ENCODE measurements at places on chromosomes 6 and 20.

- DNase-seq, result no peak
These were observed 21.8 kb upstream of the AMD1 start for GRCh38 chr6:110852773-110853172.

DNA sequence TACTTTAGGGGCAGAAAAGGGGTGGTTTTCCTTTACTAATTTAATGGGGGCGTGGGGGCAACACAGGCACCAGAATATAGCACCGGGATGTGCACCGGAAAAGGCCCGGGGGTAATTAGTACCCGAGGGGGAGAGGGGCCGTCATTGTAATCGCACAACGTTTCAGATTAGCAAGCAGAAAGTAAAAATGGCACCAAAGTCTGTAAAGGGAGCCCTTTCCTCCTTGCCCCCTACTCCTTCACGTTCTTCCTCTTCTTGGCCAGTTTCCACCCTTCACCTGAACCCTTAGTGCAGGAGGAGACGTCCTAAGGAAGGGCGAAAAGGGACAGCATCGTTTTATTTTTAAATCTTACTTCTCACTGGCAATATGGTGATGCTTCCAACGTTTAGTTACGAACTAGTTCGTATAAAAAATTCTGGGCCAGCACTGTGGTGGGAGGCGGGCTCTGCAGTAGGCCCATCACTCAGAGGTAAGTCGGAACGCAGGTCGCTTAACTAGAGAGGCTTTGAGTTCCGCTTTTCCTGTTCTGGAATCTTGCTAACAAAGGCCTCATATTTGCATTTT lies 742 bp upstream of the CEP85L start:
- no peak for DNase-seq

- DNase-seq, result no peak
These were observed 105.1 kb upstream of the HCRTR2 start for GRCh38 chr6:55069132-55069781.

DNA sequence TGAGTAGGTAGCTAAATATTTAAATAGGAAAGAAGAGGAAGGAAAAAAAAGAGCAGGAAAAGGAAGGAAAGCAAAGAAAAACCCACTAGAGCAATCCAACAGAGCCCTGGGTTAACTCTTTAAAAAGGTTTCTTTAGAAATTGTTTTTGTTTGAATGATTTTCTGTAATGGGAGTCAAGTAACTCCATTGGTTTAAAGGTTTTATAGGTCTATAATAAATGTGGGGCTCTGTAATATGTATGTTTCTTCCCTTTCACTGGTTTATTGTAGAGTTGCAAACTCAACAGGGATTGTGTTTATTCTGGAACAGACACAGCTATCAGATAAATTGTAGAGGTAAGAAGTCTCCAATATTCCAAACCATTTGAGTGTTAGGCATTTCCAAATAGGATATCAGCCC lies 10.9 kb downstream of the PLEKHG1 start:
- no peak for DNase-seq

DNA sequence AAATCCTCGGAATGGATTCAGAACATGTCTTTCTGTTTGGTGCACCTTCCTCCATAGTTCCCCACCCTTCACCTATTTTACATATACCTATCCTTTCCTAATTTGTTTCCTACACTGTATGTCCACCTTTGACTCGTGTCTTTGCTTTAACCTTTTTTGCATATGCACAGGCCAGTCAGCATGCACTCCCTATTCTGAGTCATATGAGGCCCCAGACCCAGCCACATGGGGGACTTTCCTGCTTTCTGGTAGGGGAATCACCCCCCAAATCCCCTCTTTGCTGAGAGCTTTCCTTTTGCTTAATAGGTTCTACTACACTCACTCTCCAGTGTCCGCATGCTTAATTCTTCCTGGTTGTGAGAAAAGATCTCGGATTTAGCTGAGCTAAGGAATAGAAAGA lies 393.8 kb upstream of the IMPG1 start:
- no peak for DNase-seq

DNA sequence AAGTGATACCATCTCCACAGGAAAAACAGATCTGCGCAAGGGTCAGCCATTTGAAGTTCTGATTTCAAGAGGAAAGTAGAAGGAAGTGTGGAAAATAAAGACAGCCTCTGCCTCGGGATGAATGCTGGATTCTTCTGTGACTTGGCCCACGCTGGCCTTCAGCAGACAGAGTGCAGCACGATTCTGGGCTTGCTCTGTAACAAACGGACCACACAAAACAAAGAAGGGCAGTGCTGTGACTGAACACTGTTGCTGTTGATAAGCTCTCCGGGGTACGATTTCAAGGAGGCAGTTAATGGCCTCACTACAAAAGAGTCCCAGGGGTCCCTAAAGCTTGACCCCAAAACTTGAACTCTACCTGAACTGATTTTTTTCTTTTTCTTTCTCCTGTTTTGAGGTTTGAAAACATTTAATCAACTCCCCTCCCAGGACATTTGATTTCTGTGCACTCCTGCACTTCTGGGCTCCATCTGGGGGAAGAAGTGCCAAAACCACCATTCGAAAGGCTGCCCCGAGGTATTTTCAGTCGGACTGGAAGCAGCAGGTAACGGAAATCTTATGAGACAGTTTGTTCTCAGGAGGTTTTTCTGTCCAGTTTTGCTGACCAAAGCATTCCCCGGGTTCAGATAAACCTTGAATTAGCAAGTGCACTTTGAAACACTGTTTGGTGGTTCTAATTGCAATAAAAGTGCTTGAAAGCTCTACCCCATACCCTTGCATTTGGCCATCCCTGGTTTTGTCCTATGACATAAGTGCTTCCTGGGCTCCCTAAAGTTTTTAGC lies 189.6 kb downstream of the MYLK4 start:
- DNase-seq, result no peak

DNA sequence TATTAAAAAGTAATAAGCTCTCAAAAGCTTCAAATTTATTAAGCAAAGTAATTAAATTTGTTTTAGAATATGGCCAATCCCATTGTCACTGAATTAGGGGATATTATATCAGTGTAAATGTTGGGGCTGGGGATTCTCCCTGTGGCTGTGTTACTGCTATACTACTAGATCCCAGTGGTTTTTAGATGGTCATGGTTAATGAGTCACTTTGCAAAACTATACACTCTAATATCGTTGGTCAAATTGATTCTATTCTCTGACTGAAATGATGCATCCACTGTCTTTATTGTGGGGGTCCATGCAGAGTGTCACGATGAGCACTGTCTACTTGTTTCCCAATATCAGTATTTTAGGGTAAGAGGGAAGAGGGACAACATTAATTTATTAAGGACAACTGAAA lies 336.9 kb upstream of the PREP start:
- no peak for DNase-seq

DNA sequence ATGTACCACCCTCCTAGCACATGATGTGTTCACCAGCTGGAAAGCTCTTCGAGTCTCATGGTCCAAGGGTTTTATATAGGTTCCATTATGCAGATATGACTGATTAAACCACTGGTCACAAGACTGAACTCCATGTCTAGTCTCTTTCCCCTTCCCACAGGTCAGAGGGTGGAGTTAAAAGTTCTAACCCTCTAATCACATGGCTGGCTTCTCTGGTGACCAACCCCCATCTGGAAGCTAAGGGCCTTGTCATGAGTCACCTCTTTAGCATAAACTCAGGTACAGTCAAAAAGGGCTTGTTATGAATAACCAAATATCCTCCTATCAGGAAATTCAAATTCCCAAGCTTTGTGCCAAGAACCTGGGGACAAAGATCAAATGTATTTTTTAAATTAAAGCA lies 52.0 kb upstream of the KLHL31 start:
- DNase-seq, result no peak

DNA sequence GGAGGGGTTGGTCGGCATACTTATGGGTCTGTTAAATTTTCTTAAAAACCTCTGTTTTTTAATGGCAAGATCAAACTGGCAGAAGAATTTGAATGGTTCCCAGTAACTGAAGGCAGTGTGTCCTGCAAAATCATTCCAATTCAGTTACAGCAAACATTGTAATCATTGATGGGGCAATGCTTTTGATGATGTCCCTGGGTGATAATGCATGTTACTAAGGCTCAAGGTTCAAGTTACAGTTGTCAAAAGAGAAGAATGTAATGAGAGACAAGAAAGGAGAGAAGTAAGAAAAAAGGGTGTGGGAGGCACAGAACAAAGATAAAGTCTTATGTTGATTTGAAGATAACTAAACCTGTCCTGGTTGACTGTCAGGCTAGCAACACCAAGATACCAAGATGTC lies 54.9 kb downstream of the CEP162 start:
- no peak for DNase-seq

DNA sequence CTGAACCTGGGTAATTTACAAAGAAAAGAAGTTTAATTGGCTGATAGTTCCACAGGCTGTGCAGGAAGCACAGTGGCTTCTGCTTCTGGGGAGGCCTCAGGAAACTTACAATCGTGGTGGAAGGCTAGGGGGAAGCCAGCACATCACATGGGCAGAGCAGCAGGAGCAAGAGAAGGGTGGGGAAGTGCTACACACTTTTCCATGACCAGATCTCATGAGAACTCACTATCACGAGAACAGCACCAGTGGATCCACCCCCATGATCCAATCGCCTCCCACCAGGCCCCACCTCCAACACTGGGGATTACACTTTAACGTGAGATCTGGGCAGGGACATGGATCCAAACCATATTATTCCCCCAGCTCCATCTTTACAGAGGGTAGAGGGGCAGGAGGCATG lies 166.4 kb downstream of the NFATC2 start:
- DNase-seq, result no peak

- no peak for DNase-seq
These were observed 21.7 kb upstream of the RANBP9 start for GRCh38 chr6:13733178-13733887.

GRCh38 chr6:95417856-95418255 lies 159.5 kb upstream of the MANEA start:
- no peak for DNase-seq

DNA sequence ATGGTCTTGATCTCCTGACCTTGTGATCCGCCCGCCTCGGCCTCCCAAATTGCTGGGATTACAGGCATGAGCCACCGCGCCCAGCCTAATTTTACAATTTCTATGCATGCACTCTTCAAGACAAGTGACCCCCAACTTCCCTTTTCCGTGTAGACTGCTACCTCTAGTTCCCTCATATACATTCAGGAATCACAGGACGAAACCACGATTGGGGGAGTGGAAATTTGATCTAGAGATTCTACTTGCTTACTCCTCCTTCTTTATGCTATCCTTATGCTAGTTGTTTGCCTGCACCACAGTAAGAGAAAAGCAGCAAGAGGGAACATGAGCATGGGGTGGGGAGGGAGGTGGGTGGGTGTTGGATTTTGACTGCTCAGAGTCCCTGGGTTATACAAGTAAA lies 34.9 kb downstream of the OSTM1 start:
- no peak for DNase-seq
